ENCODE measurements at places on chromosomes 1 and 21. TPM values are rescaled to one million over a fixed set of nuclear protein-coding genes. Genes with fewer than 3 reads are reported as not detected.
A peak's percentile ranks its signal among the peaks of the same experiment; 100 is the strongest.

GRCh38 chr1:234555390-234556024, 54.5 kb downstream of the IRF2BP2 start:
- no peak for DNase-seq

The C1orf226 gene
- total RNA-seq: 4.7 TPM

DNA sequence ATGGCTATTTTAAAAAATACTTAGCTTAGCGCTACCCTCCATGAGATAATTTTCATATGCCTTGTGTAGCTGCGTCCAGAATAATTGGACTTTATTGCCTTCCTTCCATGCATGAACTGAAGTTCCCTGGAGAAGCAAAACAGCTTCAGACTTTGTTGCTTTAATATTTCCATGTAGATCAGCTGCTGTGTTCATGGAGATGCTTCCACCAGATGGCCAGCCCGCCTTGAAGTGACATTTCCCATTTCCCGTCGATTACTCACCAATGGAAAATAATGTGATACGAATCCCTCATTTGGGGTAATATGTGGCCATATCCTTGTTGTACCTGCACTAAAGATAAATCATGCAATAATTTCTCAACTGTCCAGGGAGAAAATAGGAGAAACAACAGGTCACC, 47.4 kb upstream of the CLDN14 start:
- DNase-seq: no peak

- no peak for DNase-seq
These were observed 78.8 kb upstream of the IPO9 start for GRCh38 chr1:201750120-201750519.

DNA sequence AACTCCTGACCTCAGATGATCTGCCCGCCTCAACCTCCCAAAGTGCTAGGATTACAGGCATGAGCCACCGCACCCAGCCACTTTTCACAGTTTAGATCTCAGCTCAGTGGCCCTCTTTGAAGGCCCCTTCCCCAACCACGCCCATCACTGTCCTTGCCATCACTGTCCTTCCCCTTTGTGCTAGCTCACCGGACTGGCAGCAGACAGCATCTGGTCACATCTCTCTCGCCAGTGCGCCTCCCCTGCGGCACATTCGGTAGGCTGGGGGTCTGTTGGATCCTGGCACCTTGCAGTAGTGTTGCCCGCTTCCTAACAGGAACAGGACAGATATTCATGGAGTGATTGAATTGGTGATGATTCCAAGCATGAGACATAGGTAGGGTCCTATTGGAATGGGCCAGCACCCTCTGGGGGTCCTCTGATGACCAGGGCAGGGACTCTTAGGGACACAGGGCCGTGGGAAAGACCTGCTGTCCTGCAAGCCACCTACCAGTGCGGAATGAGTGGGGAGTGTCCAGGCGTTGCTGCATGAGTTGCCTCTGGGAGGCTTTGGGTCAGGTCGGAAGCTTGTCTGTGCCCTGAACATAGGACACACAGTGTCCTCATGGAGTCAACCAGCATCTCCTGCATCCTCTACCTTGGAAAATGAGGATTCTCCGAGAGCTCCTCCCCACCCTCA, 178.8 kb upstream of the VAMP3 start:
- DNase-seq: no peak

DNA sequence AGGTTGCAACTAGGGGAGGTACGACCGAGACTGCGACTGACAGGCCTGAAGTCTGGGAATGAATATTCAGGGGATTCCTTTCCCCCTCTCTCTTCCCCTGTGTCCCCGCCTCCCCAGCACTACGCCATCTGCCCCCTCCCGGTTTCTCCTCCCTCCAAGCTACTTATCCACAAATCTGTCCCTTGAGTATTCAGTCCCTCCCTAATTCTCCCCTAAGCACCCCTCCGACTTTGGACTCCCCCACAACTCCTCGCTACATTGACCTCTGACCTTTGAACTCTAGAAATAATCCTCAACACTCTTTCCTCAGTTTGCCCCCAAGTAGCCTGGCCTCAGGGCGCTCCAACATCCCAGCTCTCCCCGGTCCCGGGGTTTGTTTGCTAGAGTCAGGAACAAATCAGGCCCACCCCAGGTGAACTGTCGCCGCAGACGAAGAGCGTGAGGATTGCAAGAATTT, 393 bp downstream of the LYSMD1 start:
- DNase-seq: peak; percentile 19

GRCh38 chr1:229033480-229033879, 237.4 kb upstream of the RAB4A start:
- no peak for DNase-seq

The C8A gene
- 15.0 TPM for total RNA-seq

The ACKR1 gene
- not detected for total RNA-seq

DNA sequence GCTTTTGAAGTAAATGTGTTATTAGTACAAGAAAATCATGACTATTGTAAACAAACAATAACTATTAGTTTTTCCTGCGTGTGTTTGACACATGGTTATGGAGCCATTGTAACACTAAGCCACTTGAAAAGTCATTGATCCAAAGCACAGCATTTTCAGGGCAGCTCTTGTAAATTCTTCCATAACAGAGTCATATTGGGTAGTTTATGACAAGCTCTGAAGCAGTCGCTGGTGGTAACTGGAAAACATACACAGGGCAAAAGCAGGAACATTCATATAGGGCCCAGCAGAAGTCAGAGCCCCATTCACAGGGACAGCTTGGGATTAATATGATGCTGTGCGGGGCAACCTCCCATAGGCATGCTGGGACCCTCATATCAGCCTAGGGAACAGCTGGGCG, 483.2 kb upstream of the PTBP2 start:
- DNase-seq: no peak

The HCN3 gene
- total RNA-seq: 1.3 TPM

DNA sequence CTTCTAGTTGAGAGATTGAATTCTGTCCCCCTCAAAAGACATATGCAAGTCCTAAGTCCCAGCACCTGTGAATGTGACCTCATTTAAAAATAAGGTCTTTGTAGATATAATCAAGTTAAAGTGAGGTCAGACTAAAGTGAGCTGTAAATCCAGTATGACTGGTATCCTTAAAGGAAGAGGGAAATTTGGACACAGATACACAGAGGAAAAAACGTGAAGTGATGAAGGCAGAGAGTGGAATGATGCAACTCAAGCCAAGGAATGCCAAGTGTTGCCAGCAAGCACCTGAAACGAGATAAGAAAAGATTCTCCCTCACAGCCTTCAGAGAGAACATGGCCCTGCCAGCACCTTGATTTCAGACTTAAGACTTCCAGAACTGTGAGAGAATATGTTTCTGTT, 444.7 kb upstream of the VAMP3 start:
- no peak for DNase-seq

GRCh38 chr1:54001591-54001990, 16.4 kb downstream of the LDLRAD1 start:
- DNase-seq: peak; percentile 21

GRCh38 chr1:151011154-151011850, 3.1 kb downstream of the PRUNE1 start:
- no peak for DNase-seq

DNA sequence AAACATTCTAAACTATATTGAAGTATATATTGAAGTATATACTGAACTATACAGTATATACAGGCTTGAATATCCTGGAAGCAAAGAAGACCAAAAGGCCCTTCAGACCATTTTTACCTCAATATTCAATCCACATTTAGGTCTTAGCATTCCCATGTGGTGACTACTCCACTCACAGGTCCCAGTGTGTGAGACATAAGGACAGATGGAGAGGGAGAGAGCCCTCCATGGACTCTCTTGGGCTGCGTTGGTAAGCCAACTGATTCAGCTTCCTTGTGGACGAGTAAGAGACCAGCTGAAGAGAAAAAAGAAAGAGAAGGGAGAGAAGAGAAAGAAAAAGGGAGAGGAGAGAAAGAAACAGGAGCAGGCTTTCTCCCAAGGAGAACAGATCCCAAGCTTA, 37.3 kb upstream of the ZRANB2 start:
- no peak for DNase-seq

DNA sequence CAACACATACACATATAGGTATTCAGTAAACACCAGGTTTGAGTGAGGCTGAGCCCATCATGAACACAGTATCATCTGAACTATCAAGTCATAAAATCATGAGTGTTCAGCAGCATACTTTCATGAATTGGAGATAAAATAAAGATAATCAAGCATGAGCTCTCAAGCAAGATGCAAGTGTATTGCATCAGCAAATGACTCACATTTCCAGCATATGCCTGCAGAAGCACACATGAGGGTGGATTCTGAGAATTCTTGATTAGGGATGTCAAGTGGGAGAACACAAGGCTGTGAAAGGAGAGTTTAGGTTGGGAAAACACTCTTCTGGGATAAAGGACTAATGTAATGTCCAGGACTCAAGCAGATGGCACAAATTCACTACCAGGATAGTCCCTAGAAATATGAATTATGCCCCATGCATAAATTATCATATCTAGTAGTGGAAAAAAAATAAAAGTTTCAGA, 299.2 kb downstream of the SRGAP2C start:
- no peak for DNase-seq

The OPTC gene
- not detected for total RNA-seq

The WNT4 gene
- not detected for total RNA-seq

The PTPN14 gene
- total RNA-seq: 4.7 TPM

DNA sequence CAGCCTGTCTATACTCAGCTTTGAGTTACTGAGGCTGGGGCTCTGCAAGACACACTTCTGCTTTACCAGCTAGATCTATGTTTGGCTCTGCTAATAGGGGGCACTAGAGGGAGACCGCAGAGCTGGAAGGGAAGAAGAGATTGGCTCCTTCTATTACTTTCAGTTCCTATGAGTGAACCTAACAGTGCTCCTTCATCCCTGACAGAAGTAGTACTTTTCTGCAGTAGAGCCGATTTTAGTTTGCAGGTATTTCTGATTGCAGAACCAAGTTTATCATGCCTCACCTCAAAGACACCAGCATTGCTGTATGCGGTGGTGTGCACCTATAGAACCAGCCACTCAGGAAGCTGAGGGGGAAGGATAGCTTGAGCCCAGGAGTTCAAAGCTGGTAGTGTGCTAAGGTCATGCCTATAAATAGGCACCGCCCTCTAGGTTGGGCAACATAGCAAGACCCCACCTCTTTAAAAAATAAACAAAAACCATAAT, 5.7 kb upstream of the ZDHHC18 start:
- peak; percentile 52 for DNase-seq

The NDUFS5 gene
- 655 TPM for total RNA-seq

GRCh38 chr1:228339059-228339704, 67.5 kb downstream of the TRIM11 start:
- DNase-seq: no peak

- no peak for DNase-seq
These were observed 1.2 kb downstream of the AK5 start for GRCh38 chr1:77282866-77283539.

DNA sequence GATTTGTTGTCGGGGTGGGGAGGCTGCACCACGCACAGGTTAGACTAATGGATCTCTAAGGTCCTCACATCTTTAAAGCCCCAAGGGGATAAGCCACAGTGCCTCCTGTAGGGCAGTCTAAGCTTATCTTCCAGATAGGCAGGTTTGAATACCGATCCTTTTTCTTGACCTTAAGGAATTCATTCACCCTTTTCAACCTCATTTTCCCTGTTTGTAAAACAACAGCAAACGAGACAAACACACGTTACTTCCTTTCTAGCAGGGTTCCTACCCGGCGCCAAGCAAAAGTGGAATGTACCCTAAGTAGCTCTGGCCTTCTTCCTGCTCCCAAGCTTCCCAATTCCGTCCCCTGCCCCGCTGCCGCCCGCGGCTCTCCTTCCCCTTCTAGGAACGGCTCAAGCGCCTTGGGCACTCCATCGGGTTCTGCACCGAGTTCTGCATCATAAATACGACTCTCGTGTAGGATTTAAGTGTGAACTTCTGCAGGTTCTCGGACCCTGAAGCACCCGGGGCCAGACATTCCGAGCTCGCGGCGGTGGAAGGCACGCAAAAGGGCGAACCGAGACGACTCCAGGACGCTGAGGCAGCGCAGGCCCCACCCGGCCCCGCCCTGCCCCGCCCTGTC, 548 bp upstream of the CDC20 start:
- no peak for DNase-seq

DNA sequence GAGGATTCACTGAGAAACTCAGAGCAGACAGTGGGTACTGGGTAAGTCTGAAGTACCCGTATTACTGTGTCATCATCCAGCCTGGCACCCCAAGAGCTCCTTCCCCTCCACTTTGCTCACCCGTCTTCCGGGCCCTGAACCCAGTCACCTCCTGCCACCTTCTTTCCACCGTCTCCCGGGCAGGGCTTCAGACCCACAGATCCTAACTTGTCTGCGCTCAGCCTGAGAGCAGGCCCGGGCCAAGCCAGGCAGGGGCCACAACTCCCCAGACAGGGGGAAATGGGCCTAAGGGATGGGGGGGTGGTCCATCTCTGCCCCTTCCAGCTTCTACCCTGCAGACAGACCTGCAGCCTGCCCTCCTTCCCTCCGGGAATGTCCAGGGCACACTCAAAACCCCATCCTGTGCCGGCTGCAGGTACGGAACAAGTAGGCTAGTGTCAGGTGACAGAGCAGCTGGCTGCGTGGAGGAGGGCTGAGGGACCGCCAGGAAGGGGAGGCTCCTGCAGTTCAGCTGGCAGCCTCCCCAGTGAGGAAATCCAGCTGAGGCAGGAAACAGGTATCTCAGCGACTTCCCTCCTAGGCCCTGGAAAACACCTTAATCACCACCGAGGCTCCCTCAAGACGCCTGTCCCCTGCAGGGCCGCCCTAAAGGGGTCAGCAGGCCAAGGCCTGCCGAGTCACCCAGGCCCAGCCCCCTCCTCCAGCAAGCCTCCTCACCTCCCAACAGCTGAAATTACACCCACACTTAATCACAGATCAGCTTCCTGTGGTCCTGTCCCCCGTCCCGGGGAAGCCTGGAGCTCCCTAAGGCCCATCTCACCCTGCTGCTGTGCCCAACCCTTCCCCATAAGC, 3.5 kb downstream of the HSPG2 start:
- no peak for DNase-seq

GRCh38 chr1:184296466-184297243, 90.2 kb upstream of the C1orf21 start:
- no peak for DNase-seq

- DNase-seq: no peak
These were observed 91.4 kb downstream of the OLFM3 start for GRCh38 chr1:101905283-101905835.

DNA sequence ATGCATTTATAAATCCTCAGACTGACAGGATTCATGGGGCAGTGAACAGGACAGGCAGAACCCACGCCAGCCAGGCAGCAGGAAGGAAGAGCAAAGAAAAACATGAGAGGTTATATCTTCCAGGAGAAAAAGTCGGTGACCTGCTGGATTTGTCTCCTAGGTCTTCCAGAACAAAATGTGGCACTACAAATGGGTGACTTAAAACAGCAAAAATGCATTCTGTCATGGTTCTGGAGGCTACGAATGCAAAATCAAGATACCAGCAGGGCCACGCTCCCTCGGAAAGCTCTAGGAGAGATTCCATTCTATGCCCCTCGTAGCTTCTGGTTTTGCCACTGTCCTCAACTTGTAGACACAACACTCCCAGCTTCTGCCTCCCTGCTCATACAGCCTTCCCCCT, 63.4 kb downstream of the PSMG1 start:
- DNase-seq: no peak

GRCh38 chr1:30106125-30106524, 617.3 kb downstream of the MATN1 start:
- peak; percentile 25 for DNase-seq

The FMO5 gene
- 48.2 TPM for total RNA-seq
